Lower lobe of right lung (tissue), 2 donors: ENCODE measurements at places on chromosomes 1 and 21.

- DNase-seq = no peak
These were observed 93.8 kb upstream of the PRDX6 start for GRCh38 chr1:173383351-173383750.

DNA sequence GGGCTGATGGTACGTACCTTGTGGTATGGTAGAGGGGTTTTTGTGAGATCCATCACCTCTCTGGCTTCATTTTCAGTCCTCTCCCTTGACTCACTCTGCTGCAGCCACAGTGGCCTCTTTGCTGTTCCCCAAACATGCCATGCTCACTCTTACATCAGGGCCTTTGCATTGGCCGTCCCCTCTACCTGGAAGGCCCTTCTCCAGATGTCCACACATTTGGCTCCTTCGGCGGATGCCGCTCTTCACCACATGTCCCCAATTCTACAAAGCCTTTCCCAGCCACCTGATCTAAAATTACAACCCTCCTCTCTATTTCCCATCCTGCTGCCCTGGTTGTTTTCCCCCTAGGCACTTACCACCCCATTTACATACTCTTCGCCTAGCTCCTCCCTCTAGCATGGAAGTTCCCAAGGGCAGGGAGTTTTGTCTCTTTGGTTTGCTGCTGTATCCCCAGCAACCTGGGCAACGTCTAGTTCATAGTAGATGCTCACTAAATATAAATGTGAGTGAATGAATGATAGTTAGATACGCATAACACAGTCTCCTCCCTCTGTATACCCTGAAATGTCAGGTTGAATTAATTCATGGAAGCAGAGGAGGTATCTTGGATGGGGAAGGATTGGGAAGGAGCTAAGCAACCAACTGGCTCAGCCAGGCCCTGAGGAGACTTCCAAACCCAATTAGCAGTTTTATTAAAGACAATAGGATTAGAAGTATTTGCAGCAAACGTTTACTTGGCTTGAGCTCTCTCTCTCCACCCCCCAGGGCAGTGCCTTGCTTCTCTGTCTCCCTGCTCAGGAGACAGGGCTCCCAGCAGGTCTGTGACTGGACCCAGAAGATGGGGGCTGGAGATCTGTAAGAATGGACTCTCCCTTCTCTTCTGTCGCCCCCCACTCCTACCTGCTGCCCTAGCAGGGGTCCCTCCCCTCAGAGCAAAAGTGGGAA, 264.2 kb downstream of the GRIK3 start:
- DNase-seq = no peak

- peak; percentile 36 for DNase-seq
These were observed 22.4 kb upstream of the EPS8L3 start for GRCh38 chr1:109786112-109786480.

DNA sequence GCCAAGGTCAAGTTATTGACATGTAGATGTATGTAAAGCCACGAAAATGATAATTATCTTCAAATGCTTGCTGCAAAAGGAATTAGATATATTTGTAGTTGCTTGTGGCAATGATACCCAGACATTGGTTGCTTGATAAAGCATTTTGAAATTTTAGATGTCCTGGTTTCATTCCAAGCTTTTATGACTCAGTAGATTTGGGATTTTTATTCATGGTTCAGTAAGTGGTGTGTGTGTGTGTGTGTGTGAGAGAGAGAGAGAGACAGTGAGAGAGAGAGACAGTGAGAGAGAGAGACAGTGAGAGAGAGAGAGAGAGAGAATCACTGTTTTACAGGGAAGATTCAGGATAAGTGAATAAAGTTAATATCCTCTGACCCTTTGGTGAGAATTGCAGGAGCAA, 498.2 kb upstream of the C1orf87 start:
- DNase-seq = no peak

DNA sequence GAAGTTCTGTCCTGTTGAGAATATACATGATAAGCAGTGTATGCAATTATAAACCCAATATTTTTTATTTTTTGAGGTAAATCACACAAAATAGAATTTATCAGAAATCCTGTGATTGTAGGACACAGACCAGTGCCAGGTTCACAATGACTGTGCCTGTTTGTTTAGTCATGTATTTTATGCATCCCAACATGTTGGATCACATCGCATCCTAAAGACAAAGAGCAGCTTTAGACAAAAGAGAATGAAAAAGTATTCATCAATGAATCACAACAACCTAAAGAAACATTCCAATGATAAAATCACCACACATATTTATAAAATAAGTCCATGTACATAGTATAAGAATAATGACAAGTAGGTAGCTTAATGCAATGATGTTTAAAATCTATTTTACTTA, 53.2 kb upstream of the LRRC8D start:
- DNase-seq = no peak

GRCh38 chr1:219790834-219791615, 137.3 kb downstream of the SLC30A10 start:
- DNase-seq = no peak

GRCh38 chr1:227732586-227733308, 2.4 kb downstream of the JMJD4 start:
- DNase-seq = peak; percentile 41

DNA sequence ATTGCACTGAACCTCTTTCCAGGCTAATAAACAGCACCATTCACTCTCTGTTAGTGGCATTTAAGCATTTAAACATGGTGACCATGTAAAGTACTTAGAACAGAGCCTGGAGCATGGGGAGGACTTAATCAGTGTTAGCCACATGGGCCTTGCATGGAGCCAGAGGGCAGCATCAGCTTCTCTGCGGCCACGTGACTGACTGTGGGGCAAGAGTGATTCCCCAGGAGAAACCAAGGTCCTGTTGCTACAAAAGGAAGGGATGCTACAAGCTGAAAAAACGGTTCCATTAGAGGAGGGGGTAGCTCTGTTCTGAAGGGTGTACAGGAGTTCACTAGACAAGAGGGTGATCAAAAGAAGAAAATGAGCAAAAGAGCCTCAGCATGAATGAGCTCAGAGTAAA, 256.8 kb downstream of the MATN1 start:
- no peak for DNase-seq

DNA sequence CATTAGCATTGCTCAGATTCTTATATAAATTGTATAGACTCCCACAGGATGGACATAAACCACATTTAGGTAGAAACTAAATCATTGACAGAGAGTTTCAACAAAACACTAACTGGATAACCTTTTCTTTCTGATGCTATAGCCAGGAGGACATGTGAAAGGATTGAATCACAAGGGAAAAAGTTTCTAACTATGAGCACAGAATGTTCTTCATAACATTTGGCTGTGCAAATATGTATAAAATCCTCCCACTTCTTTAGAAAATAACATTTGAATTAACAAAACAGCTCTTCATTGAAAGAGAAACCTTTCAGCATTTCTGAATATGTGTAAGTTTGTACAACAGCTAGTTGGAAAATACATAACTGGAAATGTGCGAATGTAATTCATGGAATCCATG, 167.3 kb downstream of the TBX15 start:
- DNase-seq = no peak

DNA sequence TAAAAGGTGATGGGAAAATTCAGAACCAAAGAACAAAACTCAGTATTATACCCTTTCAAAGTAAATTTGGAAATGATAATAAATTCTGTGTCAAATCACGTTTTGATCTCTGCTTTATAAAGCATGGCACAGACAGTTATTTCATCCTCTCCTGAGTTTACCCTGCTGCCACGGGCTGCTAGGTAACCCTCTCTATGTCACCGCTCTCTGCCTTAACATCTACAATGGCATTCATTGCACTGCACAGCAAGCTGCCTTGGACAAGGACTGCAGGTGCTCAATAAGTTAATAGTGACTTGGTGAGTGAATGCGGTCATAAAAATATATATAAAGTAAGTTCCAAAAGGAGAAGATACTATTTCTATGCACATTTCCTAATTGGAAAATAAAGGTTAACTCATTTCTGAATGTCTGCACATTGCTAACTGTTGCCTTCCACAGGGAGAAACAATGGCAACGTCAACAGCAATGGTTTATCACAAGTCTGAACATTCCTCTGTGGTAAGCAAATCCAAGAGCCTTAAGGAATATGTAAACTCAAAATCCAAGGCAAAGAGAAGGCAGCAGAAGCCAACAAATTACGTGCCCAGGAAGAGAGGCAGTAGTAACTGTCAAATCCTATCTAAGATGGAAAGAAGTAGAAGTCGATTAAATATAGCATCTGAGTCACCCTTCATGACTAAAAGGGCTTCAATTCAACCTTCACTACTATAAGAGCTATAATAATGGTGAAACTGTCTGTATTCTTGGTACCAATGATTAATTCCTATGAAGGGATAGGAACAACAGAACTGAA, 19.4 kb downstream of the FYB2 start:
- no peak for DNase-seq

DNA sequence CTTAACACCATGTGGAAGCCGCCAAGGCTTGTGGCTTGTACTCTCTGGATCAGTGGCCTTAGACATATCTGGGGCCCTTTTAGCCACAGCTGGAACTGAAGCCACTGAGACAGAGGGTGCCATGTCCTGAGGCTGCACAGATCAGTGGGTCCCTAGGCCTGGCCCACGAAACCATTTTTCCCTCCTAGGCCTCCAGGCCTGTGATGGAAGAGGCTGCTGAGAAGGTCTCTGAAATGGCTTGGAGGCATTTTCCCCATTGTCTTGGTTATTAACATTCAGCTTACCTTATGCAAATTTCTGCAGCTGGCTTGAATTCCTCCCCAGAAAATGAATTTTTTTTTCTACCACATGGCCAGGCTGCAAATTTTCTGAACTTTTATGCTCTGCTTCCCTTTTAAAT, 15.1 kb upstream of the DPH5 start:
- DNase-seq = no peak

- no peak for DNase-seq
These were observed 71.5 kb downstream of the RPS6KC1 start for GRCh38 chr1:213122514-213122929.

- DNase-seq = no peak
These were observed 39.4 kb downstream of the CD46 start for GRCh38 chr1:207791290-207791689.

DNA sequence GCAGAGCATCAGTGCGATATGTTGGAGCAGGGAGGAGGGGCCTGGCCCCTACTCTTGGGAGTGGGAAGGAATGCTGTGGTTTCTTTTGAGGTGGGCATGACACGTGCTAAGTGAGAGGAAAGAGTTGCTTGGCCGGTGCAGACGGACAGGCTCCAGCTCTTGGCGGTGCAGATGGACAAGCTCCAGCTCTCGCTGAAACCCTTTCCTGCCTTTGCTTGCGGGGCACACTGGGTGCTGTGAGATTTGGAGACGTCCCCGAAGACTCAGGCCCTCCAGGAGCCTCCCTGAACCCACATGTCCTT, 15.9 kb downstream of the PDXK start:
- peak; percentile 60 for DNase-seq

GRCh38 chr1:247352175-247352574, 20.5 kb upstream of the ZNF496 start:
- DNase-seq = no peak

- DNase-seq = no peak
These were observed 237.7 kb downstream of the SEC16B start for GRCh38 chr1:177732178-177732577.

DNA sequence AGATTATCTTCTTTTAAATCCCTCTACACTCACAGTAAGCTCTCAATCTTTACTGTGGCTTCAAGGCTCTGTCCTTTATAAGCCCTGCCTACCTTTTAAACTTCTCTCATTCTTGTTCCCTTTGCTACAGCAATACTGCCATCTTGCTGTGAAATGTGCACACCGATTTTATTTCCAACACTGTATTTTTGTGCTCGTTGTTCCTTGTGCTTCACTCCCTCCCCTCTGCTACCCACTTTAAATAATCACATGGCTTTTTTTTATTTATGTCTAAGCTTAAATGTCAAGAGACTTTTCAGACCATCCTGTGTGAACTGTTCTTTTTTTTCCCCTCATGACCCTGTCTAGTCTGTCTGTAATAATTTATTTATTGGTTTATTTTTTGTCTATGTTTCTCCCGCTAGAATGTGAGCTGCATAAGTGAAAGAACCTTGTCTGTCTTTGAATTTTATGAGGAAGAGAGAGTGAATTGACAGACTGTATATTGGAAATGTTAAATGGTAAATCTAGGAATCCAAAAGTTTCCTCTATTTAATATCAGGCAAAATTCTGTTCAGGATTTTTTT, 45.7 kb downstream of the ABCD3 start:
- no peak for DNase-seq

- DNase-seq = peak; percentile 78
These were observed 6.5 kb upstream of the GUCA2A start for GRCh38 chr1:42170779-42171621.

- no peak for DNase-seq
These were observed 38.2 kb downstream of the TIAM1 start for GRCh38 chr21:31305888-31306287.

DNA sequence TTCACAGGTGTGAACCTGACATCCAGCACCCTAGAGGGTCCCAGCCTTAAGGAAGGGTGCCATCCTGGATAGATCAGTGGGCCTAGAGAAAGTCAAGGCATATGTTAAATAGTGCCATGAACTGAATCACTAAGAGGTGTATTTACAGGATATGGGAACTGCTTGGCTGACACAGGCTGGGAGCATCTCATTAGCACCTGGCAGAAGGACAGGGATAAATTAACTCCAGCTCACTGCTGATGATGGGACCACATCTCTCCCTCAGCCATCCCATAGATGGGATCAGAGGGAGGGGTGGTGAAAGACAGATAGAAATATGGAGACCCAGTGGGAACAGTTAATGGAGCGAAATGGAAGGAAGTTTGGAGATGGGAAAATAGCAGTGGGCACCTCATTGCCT, 122.0 kb downstream of the IGSF21 start:
- DNase-seq = no peak

GRCh38 chr1:56758135-56758534, 61.1 kb downstream of the FYB2 start:
- no peak for DNase-seq

DNA sequence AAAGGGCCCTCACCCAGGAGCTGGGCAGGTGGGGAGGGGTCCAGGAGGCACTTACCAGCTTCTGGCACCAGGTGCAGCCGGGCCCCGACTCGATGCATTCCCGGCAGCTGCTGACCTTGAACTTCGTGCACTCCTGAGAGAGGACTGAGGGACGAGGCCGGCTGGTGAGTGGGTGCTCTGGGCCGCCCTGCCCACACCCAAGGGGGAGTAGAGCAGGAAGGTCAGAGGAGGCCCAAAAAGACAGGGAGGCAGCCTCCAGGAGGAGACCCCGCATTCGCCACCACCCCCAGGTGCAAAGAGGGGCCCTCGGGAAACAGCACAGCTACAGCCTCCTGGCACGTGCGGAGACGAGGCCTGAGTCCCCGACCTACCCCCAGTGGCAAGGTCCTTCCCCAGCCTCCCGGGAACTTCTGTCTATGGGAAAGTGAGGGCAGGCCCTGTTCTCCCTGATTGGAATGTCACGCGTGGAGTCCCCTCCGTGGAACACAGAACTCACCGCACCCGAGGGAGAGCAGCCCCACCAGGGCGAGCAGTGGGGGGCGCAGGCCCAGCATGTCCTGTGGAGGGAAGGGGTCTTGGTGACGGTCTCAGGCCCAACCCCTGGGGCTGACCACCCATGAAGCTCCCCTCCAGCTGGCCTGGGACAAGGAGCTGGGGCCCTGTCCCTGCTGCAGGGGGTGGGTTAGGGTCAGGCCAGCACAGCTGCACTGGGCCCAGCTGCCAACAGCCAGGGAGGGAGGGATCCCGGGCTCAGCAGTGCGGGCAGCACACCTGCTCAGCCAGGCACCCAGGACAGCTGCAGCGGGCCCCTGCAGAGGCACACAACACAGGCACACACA, 10.3 kb downstream of the ITGB2 start:
- DNase-seq = no peak
